Ovary (tissue), 10 donors: ENCODE measurements at places on chromosomes 3 and 15. TPM values are rescaled to one million over a fixed set of nuclear protein-coding genes. Genes with fewer than 3 reads are reported as not detected.

DNA sequence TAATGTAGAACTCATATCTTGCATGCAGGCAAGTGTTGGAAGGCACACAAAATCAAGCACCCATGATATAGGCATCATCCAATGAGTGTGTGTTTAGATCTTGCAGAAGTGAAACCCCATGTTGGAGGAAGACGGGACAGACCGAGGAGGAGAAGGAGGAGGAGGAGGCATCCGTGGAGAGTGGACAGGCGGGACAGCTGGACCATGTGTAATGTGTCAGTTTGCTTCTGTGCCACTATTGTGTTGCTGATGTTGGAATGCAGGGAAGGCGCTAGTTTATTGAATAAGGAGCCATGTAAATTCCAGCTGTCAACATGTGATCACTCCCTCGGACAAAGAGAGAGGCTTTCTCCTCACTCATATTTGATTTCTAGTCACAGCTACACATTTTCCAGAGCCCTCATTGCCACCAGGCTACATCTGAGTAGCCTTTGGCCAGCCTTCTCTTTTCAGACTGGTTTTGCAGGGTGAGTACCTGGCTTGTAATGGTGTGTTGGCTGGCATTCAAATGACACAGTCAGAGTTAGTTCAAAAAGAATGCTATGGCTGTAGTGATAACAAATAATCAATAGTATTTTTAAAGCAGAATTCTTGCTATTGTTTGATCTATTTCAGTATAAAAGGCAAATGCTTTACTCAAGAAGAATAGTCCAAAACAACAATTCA is 1037.6 kb upstream of the NR2F2 start:
- H3K27me3 ChIP-seq, result no peaks in the 10 kb centered on the region
- no peak for DNase-seq
- no peaks in the 10 kb centered on the region for H3K36me3 ChIP-seq
- H3K27ac ChIP-seq, result peak overlapping the region; percentile 79
- no peak overlapping the region for H3K4me3 ChIP-seq

GRCh38 chr15:91549581-91549980 is 303.9 kb upstream of the SLCO3A1 start:
- H3K4me1 ChIP-seq, result no peaks in the 10 kb centered on the region
- no peaks in the 10 kb centered on the region for H3K27me3 ChIP-seq
- DNase-seq, result no peak
- H3K27ac ChIP-seq, result no peak overlapping the region

The GHSR gene
- not detected for total RNA-seq

The NEK10 gene
- 2.7 TPM for total RNA-seq

The FOXB1 gene
- total RNA-seq, result 0.24 TPM

DNA sequence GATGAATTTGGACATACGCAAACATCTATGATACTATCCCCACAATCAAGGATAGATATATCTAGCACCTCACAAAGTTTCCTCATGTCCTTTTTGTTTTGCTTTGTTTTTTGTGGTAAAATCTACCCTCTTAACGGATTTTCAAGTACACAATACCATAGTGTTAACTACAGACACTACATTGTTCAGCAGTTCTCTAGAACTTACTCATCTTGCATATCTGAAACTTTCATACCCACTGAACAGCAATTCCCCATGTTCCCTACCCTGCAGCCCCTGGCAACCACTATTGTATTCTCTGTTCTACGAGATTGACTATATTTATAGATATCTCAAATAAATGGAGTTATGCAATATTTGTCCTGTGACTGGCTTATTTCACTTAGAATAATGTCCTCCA is 58.1 kb upstream of the TJP1 start:
- H3K36me3 ChIP-seq, result no peaks in the 10 kb centered on the region
- H3K27me3 ChIP-seq, result no peaks in the 10 kb centered on the region
- H3K4me1 ChIP-seq, result no peaks in the 10 kb centered on the region

DNA sequence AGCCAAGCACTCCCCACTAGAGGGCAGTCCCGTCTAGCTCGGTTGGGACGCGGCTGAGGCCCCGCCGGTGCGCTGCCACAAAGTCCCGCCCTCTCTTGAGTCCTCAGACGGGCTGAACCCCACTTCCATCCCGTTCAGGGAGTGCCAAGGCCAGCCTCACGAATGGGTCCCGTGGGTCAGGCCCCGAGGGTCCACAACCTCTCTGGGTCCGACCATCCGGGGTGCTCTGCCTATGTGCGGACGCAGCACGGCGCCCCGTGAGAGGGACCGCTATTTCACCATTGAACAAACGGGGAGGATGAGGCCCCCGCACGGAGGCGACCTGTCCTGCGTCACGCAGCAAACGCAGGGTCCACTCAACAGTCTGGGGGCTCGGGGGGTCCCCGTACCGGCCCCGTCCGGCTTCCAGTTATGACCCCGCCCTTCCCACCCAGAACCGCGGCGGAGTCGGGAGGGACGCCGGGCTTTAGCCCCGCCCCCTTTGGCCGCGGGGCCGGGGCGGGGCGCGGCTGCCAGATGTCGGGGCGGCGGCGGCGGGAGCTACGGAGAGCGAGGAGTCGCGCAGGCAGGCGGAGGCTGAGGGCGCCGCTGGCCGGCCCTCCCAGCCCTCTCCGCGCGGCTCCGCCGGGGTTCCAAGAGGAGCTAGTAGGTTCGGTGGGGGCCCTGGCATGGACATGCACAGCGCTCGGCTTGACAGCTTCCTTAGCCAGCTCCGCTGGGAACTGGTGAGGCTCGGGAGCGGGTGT is at the start of gene INKA1:
TSS of gene INKA1 (plus strand) at position 543 of the 746 bp plus-strand sequence. CDS start at position 675, 132 bp downstream.
- H3K4me3 ChIP-seq, result peak within 1 kb of the TSS; percentile 67
- peaks cover 11% of the 10 kb centered on the region for H3K4me1 ChIP-seq

The SLC15A2 gene
- 1.5 TPM for total RNA-seq
